Iris pigment epithelial cell (primary cell): ENCODE measurements at places on chromosomes 16 and 17.

- no peak for DNase-seq
These were observed 8.5 kb downstream of the NAGPA start for GRCh38 chr16:5025171-5025632.

- no peak for DNase-seq
These were observed 10.6 kb downstream of the IRX3 start for GRCh38 chr16:54275956-54276355.

DNA sequence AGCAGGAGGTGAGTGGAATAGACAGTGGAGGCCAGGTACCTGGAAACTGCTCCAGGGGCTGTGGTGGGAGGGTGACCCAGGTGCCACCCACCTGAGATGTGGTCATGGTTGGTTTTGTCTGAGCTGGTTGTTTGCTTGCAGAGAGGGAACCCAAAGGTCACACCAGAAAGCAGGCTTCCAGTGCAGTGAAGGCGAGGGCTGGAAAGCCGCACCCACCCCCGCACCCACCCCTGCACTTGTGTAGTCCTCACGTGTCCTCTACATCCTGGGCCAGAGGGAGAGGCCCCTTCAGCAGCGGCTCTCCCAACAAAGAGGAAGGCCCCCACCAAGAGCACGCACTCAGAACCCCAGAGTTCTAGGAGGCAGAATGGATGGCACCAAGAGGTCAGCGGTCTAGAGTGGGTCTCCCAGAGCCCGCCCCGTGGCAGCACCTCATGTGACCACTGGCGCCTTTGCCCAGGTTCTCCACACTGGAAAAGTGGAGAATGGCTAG lies 92.6 kb upstream of the CBX4 start:
- DNase-seq, result no peak

DNA sequence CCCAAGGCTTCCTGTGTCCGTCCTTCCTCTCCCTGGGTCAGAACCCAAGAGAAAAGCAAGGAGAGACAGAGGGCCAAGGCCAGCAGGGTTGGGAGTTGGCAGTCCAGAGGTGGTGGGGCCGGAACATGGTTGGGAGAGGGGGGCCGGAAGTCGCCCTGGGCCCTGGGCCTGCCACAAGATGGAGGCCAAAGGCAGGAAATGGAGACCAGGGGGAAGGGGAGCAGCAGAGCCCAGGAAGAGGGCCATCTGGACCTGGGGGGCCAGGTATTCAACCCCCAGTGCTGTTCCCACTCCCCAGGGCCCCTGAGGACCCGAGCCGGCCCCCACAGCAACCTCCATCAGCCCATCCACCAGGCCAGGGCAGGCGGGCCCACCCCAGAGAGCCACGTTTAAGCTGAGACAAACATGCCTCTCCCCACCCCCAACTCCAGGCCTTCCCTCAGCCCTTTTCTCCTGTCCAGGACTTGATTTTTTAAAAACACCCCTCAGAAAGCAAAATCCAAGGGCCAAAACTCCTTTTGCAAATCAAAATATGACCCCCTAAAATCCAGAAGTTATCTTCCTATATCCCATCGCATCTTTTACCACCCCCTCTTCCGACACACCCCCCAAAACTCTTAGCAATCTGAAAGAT lies 4.4 kb upstream of the BCL6B start:
- no peak for DNase-seq

DNA sequence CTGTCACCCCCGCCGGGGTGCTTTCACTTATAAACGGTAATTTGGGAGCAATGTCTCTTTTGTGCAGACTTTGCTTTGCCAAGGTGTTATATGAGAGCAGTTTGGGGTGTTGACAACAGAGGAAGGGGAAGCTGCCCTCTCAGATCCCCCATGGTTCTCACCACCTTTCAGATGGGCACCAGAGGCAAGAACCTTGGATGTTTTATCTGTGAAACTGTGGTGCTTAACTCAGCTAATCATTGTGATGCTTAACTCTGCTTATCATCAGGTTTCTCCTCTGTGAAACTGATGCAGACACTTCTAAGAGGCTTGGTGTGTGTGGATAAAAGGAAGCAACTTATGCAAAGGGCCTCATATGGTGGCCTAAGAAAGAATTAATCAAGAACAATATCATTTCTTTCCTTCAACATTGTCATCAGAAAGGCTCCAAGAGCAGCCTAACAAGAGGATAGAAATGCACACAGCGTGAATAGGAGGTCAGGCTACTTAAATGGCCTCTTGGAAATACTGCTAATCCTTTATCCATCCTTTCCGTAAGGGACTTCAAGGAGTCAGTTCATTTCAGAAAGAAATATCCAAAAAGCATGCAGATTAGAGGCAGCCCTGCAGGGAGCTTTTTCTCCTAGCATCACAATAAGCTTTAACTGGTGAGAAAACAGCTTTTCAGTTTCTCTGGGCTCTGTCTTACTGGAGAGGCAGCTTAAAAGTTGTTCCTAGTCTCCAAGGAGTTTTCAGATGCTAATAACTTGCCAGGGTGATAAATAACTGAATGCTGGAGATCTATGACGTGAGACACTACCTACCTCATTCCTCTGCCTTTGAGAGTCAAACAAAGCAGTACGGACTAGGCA lies 55.1 kb upstream of the CLEC3A start:
- no peak for DNase-seq

GRCh38 chr16:51723036-51723724 lies 572.1 kb upstream of the SALL1 start:
- DNase-seq, result no peak

GRCh38 chr17:3735515-3735914 lies 11.8 kb downstream of the HASPIN start:
- DNase-seq, result no peak
